ENCODE measurements at places on chromosomes 2 and 18. TPM values are rescaled to one million over a fixed set of nuclear protein-coding genes. Genes with fewer than 3 reads are reported as not detected.

Gene OTX1
- 3.4 TPM for total RNA-seq

Gene TMEM247
- total RNA-seq: not detected

Gene IL36B
- not detected for total RNA-seq

Gene ELOA2
- total RNA-seq: not detected

Gene GALNT14
- 10.1 TPM for total RNA-seq

All from temporal lobe (tissue), 4 donors.